ENCODE measurements at places on chromosomes 7 and 10. TPM values are rescaled to one million over a fixed set of nuclear protein-coding genes. Genes with fewer than 3 reads are reported as not detected.

P4HA1 gene
- total RNA-seq: 143 TPM

SYT15 gene
- 2.5 TPM for total RNA-seq

CYP2C8 gene
- 1.1 TPM for total RNA-seq

AIMP2 gene
- 21.9 TPM for total RNA-seq

CLCN1 gene
- total RNA-seq: 0.16 TPM

PCLO gene
- 6.5 TPM for total RNA-seq

GJD4 gene
- not detected for total RNA-seq

ANKRD61 gene
- total RNA-seq: not detected

FKBP6 gene
- not detected for total RNA-seq

PIP gene
- total RNA-seq: not detected

CRYGN gene
- 0.16 TPM for total RNA-seq

HTR7 gene
- 2.2 TPM for total RNA-seq

CISD1 gene
- 22.9 TPM for total RNA-seq
